ENCODE measurements at places on chromosomes 11 and 22.
A peak's percentile ranks its signal among the peaks of the same experiment; 100 is the strongest.

DNA sequence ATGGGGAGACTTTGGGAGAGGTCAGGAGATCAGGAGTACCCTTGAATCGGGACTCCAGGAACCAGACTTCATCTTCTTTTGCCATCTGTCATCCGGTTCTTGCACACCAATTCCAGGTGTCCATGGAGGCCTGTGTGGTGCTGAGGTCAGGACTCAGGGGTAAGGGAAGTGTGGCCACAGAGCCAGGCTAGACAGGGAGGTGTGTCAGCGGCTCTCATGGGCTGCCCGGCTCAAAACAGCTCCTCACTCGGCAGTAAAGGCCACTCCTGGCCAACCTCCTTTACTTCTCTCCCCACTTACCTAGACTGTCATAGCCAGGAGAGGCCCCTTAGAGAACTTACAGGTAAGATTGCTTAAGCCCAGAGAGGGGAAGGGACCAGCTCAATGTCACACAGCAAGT, 75.7 kb upstream of the NECTIN1 start:
- DNase-seq, result no peak

DNA sequence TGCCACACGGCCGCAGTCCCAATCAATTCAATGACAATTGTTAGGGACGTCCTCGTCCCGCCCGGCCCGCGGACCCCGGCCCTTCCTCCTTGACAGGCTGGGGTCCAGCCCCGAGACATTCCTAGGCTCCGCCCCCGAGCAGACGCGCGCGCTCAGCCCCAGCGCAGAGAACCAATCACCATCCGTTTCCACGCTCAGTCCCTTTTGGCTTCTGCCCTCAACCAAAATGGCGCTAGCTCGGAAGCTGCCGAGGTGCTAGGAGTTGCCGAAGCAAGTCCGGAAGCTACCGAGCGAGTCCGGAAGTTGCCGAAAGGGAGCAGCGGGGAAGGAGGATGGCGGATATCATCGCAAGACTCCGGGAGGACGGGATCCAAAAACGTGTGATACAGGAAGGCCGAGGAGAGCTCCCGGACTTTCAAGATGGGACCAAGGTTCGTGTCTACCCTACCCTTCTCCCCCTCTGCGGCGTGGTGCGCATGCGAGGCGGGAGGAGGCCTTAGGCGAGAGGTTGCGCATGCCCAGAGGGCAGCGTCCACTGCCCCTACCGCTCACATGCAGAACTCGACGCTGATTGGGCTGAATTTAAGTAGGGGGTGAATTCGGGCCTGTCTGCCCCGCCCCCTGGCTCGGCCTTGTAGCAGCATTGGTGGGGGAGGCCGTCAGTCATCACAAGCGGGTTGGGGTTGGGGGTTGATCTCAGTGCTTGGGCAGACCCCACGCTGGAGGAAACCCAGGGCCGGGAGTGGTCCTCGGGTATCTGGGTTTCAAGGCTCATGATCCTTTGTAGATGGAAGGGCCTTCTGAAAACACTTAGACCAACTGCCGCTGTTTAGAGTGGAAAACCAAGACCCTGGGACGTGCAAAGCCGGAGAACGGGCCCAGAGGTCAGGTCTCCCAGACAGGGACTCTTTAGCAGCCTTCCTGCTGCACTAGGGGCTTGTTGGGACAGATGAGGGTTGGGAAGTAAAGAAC, at the start of gene AIP:
Gene AIP, plus strand, starts transcription at position 200 of the 972 bp plus-strand sequence. Its CDS starts 133 bp downstream, at position 333.
- peak; percentile 97 for DNase-seq

DNA sequence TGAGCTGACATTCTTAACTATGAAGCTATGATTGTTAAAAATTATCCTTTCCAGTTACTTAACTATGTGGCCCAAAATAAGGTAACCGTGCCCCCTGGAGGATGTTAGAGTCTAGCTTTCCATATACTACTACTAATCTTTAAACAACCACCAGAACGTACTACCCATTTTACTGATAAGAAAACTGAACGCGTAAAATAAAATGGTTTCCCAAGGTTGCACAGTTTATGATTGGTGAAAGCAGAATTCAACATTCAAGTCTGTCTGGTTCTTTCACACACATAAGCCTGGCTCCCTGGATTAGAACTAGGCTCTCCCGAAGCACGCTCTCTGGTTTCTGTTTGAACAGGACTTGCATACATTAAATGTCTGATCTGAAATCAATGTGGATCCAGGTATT, 437.8 kb upstream of the CCDC90B start:
- DNase-seq, result peak; percentile 34

GRCh38 chr22:49211176-49211575, 616.5 kb downstream of the BRD1 start:
- no peak for DNase-seq

DNA sequence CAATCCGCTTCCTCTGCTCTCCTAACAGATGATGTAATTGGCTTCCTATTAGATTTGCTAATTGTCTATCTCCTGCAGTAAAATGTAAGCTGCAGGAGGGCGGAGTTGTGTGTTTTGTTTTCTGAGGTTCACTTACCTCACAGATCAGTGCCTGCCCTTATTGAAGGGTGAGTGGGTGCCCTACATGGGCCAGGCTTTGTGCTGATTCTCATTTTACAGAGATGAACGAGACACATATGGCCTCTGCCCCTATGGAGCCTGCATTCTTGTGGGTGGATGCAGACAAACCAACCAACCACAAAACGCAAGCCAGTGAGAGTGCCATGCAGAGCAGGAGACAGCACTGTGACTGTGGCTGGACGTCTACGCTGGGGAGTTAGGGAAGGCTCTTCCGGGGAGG, 9.9 kb downstream of the TESMIN start:
- DNase-seq, result no peak

- DNase-seq, result no peak
Measured at GRCh38 chr11:131370090-131370751, at the start of gene NTM. Gene NTM, plus strand, starts transcription at chr11:131370615.

GRCh38 chr11:37972691-37973090, 1374.7 kb upstream of the RAG2 start:
- DNase-seq, result no peak

DNA sequence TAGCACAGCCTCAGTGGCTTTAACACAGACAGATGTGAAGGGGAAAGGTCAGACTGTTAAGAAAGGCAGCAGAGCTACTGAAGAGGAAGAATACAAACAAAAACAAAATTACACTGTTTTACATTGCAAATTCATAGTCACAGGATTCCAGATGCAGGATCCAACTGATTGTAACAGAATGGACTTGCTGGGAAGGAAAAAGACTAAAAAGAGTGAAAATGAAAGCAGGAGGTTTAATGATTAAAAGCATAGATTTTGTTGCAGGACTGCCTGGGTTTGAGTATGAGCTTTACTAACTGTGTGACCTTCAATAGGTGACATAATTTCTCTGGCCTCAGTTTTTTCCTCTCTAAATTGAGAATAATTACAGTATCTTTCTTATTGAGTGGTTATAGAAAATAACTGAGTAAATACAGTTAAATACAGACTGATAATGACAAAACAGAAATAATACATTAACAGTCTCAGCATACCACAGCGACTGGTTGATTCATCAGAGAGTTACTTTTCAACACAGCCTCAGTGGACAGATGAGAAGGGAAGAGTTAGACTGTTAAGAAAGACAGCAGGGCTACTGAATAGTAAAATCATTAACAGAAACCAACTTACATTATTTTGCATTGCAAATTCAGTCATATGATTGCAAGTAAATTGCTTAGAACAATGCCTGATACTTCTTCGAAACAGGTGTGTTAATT, 704.2 kb upstream of the TENM4 start:
- DNase-seq, result no peak

GRCh38 chr22:34913826-34914225, 152.1 kb upstream of the ISX start:
- DNase-seq, result no peak

DNA sequence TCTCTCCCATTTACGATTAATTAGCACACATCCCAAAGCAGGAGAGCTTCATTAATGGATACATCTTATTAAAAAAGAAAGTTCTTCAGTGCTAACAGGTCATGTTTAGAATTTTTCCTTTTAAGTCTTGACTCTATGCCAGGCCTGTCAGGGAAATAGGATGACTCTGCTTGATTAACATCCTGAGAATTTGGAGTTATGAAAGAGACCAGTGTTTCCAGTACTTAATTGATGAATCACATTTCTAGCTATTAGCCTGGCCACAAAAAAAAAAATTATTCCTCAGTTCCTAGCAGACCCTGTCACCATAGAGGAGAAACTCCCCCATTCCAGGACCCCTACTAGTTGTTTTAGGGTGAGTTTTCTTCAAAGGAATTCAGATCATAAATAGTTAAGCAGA, 23.6 kb upstream of the ME3 start:
- peak; percentile 94 for DNase-seq

DNA sequence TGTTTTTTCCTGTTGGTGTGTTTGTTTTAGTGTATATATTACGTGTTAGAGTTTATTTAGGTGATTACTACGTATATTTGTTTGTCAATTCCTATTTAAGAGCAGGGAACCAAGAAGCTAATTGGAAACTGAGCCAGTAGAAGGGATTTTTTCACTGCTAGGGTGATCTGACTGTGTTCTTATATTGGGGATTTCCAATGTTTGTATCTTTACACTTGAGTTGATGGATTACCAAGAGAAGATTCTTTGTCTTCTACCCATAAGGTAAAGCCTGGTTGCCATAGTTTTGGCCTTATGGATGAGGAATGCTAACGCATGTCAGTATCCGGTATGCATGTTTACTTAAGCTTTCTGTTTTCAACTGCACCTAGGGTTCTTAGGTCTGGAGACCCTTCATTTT, 35.6 kb downstream of the SIK2 start:
- no peak for DNase-seq

DNA sequence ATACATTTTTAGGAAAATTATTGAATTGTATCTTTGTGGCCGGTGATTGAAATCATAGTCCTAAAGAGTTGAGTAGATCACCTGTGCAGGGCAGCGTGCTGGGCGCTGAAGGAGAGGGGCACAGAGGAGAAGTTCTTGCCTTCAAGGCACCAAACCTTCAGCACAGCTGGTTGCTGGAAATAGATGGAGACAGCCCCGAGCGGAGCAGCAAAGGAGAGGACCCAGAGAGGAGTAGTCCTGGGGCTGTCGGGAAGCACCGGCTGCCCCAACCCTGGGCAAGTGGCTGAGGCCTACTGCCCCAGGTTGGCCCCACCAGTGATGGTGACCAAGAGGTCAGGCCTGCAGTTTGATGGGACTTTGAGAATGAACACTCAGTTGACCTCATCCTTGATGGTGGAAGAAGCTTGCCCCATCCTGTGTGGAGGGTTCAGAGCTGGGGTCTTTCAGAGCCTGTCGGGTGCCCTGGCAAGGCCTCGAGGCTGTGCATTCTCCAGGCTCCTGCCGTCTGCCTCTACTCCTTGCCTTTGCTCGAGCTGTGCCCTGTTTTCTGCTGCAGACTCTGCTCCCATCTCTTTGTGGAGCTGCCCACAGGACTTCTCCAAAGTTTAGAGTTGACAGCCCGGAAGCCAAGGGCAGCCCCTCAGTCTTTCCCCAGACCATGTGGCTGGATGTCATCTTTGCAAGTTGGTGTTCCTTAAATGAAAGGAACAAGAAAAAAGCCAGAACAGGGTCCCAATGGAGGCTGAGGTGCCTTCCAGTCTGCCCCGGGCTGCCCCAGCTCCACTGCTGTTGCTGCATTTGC, 285.1 kb downstream of the TBC1D22A start:
- no peak for DNase-seq

- no peak for DNase-seq
Measured at GRCh38 chr11:14565845-14566244, 45.7 kb upstream of the PSMA1 start.

DNA sequence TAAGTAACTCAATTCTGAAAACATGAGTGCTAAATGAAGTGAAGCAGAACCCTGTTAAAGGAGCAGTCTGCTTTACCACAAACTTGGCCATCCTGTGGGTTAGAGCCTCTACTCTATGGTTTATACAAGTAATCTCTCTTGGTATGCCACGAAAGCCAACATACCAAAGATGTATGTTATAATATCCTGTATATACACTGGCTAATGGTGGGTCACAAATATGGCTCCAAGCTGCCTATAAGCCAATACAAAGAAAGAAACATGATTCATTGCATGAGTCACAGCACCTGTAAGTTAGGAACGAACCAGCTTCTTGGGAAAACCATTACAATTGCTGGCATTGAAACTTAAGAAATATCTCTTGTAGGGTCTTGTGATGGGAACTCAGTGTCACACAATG, 16.1 kb downstream of the XRRA1 start:
- peak; percentile 89 for DNase-seq

DNA sequence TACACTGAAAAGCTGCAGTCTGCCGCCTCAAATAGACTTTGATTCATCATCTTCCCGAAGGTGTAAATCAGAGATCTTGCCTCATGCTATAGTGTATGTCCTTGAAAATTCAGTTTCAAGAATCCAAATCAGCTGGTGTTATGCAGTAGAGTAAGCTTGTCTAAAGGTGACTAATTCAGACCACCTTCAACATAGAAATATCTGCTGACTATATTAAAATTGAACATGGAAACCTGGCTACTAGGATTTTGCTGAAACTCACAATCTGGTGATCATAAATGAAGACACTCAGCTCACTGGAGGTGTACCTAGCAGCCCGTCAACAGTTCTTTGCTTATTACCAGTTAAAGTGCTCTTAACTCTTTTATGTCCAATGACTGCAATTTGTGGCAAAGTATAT, 266.6 kb downstream of the CADM1 start:
- DNase-seq, result no peak

DNA sequence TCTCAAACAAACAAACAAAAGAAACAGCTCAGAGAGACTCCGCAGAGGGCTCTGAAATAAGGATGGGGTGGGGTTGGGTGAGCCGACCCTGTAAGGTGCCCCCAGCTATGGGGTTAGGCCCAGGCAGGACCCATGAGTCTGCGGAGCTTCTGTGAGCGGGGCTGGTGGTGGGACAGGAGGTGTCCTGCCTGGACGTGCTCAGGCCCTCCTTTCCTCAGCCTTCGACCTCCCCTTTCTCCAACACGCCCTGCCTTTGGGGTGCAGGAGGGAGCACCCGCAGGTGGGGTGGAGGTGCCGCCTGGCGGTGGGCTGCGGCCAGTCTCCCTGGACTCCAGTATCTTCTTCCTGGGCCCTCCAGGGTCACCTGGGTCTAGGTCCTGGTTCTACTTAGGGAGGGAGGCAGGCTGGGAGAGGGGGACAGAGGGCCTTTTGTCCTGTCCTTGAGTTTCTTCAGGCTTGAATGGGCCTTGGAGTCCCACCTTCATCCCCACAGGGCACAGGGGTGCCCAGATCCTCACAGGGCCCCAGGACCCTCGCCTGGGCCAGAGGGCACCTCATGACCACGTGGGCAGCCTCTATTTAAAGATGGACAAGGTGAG, 12.3 kb downstream of the PRR33 start:
- no peak for DNase-seq

GRCh38 chr22:37309211-37310074, 27.1 kb downstream of the CYTH4 start:
- no peak for DNase-seq
